ENCODE measurements at places on chromosomes 11 and 22.

GRCh38 chr11:115941044-115941443 lies 436.8 kb upstream of the CADM1 start:
- no peak for DNase-seq

DNA sequence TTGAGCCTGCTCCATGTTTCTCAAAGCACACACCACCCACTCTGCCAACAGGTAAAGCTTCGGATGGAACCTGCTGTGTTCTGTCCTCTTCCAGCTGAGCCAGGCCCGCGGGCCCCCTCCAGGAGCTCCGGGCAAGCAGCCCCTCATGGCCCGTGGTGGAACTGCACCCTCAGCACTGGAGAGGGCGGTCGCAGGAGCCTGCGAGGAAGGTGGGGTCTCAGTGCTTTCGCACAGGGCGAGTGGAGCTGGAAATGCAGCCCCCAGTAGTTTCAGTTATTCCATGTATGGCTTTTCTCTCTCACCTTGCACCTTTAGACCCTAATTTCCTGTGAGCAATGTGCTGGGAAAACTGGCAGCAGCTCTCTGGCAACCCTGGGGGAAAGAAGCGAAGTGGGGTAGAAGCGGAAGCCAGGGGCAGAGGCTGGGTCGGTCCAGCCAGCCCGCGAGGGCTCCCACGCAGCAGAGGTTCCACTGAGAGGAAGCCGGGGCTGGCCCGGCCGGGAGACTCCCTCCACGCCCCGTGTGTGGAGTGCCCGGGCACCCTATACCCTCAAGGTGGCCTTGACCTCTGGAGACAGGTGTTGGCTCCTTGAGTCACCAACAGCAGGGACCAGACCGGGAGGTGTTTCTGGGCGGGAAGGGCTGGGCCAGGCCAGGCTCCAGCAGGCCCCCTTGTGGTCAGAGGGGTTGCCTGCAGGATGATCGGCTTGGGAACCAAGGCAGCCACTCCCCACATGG lies 119.9 kb upstream of the TMEM45B start:
- peak; percentile 25 for DNase-seq

- no peak for DNase-seq
Observed at GRCh38 chr11:128455766-128456165, 131.6 kb downstream of the ETS1 start.

DNA sequence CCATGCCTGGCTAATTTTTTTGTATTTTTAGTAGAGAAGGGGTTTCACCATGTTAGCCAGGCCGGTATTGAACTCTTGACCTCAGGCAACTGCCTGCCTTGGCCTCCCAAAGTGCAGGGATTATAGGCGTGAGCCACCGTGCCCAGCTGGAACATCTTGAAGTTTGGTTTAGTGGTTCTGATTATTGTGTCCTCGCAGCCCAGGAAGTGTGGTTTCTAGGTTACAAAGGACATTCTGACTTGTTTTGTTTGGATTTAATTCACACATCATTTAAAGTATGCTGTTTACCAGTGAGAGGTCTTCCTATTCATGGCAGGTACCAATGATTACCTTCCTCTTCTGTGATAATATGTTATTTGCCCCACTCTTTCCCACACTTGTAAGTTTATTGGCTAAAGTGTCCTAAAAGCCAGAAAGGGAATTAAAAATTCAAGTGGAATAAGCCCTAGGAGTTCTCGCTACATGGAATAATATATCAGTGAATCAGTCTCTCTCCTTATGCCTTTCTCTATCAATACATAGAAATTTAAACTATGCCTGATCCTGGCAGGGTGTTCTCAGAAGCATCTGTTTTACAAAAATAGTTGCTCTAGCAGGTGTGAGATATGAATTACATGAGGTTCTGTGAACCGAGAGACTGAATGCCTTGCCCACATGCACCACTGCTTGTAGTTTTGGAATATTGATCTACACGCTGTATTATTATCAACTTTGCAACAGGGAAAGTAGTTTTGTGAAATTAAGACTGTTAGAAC lies 263.1 kb downstream of the DDX10 start:
- DNase-seq, result no peak

DNA sequence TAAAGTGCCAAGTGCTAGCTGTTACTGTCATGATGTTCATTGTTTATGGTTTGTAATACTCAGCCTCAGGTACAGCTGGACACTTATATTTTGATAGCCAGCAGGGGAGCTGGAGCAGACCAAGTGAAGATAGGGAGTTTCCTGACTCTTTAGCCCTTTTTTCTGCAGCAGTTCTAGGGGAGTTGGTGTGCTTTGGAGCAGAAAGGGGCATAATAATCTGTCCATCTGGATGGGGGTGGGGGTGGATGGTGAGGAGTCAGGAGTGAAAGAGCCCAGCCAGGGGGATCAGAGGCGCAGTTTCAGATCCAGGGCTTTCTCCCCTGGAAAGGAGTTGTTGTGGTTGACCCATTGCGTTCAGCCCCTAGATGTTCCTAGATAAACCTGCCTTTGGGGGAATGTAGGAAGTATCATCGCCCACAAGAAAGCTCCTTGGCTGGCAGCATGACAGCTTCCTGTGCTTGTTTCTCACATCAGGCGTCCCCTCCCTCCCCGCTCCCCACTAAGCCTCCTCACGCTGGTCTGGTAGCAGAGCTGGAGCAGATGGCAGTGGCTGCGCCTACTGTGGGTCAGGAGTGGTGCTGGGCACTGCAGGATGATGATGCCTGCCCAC lies 41.9 kb downstream of the MED15 start:
- no peak for DNase-seq

- no peak for DNase-seq
Observed at GRCh38 chr22:35839841-35840301, 122.2 kb downstream of the APOL5 start.

Data from stimulated activated CD4-positive, alpha-beta T cell treated with anti-CD3 and anti-CD28 coated beads, TNF-alpha, amount 100 ng/mL, for 1 hour (primary cell).